Activated naive CD8-positive, alpha-beta T cell treated with anti-CD3 and anti-CD28 coated beads for 36 hours (primary cell): ENCODE measurements at places on chromosomes 1 and 21. TPM values are rescaled to one million over a fixed set of nuclear protein-coding genes. Genes with fewer than 3 reads are reported as not detected.

- peaks cover 31% of the 10 kb centered on the region for H3K4me1 ChIP-seq
- peaks cover 24% of the 10 kb centered on the region for H3K36me3 ChIP-seq
- DNase-seq: peak; percentile 58
- peak overlapping the region; percentile 82 for H3K27ac ChIP-seq
- H3K4me3 ChIP-seq: peak overlapping the region; percentile 83
These were observed 14.1 kb downstream of the ENTREP3 start for GRCh38 chr1:155241069-155241679.

DNA sequence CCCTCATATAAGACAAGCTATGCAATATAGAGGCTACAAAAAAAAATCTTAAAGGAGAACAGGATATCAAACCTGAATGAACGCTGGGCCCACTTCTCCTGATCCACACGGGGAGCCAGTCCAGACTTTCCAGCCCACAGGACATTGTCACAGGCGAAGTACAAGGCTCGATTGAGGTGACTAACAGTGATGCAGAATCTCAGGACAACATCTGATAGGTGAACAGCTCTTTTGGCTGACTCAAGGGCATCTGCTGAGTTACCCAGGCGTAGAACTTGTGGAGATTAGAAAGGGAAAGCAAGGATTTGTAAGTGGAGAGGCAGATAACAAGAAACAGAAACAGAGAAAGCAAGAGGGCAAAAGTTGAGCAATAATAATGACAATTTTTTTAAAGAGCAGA, 1.8 kb downstream of the PEX11B start:
- H3K27ac ChIP-seq: peak overlapping the region; percentile 74
- no peaks in the 10 kb centered on the region for H3K27me3 ChIP-seq
- peaks cover 40% of the 10 kb centered on the region for H3K4me1 ChIP-seq
- peak overlapping the region; percentile 77 for H3K4me3 ChIP-seq

KRTAP19-4 gene
- not detected for total RNA-seq

DNA sequence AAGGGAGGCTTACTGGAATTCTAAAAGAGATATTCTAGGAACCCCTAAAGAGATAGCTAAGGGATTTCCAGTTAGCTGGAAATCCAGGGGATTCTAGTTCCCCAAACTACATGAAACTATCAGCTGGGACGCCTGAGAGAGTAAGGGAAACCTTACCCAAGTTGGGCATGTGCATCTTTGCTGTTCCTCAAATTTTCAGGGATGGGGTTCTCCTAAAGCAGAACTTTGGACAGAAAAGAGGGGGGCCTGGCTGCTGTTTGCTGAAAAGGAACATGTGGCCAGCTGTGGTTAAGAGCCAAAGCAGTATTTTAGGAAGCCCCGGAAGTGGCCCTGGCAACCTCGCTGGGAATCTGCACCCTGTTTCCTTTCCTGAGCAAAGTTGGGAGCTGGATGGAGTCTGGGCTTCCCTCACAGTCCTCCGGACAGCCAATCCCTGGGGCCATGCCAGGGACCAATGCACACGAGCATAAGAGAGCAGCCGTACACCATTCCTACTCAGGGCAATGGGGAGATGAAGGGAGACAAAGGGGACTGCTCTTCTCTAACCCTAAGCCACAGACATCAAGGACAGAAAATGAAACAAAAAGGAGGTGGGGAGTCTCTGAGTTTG, 154.3 kb downstream of the PLXNA2 start:
- no peak for DNase-seq
- H3K4me3 ChIP-seq: no peak overlapping the region
- H3K27me3 ChIP-seq: no peaks in the 10 kb centered on the region
- H3K36me3 ChIP-seq: no peaks in the 10 kb centered on the region
- H3K27ac ChIP-seq: no peak overlapping the region
- peaks cover 30% of the 10 kb centered on the region for H3K4me1 ChIP-seq

KIF2C gene
- total RNA-seq: 65.0 TPM

DNA sequence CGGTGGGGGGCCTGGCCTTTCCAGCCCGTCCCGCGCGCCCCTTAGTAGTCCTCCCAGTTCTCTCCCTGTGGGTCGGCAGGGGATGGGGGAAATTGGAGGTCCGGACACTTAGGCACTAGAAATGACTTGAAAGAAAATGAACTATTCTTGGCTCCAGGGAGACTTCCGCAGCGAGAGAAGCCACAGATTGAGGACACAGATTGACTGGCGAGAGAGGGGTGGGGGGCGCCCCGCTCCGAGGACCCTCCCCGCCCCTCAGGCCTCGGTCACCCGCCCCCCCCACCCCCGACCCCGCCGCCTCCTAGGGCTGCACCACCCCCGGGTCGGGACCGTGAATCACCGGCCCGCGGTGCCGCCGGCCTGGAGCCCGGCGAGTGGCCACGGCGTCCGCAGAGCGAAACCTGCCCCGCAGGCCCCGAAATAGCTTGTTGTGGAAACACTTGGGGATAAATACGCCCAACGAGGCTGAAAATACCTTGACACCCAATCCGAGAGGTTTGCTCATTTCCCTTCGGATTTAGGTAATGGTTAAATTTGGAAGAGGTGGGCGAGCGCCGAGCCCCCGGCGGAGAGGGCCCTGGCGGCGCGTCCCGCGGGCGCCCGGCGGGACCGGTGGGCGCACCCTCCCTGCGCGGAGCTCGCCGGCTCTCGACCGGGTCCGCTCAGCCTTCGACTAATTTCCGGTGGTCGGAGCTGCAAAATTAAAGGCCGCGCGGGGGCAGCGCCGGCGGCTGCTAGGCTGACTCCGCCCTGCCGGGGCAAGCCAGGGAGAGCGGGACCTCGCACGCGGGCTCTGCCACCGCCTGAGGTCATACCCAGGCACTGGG, at the start of gene GFI1:
Gene GFI1, minus strand, starts transcription at position 675 of the 827 bp plus-strand sequence. CDS start 3,438 bp downstream, outside the sequence.
- H3K27ac ChIP-seq: peak within 1 kb of the TSS; percentile 98
- DNase-seq: peak; percentile 88
- peaks cover 19% of the 10 kb centered on the region for H3K4me1 ChIP-seq
- H3K4me3 ChIP-seq: peak within 1 kb of the TSS; percentile 94
- peaks cover 6% of the 10 kb centered on the region for H3K27me3 ChIP-seq
- H3K36me3 ChIP-seq: peaks cover 44% of the 10 kb centered on the region

RGL1 gene
- total RNA-seq: 1.6 TPM

- no peak for DNase-seq
- H3K27me3 ChIP-seq: peaks cover 5% of the 10 kb centered on the region
- no peaks in the 10 kb centered on the region for H3K36me3 ChIP-seq
- H3K4me3 ChIP-seq: no peak overlapping the region
These were observed 24.8 kb downstream of the GRIK3 start for GRCh38 chr1:37009521-37009920.

PLEKHN1 gene
- 1.3 TPM for total RNA-seq

CA6 gene
- 13.7 TPM for total RNA-seq

DNA sequence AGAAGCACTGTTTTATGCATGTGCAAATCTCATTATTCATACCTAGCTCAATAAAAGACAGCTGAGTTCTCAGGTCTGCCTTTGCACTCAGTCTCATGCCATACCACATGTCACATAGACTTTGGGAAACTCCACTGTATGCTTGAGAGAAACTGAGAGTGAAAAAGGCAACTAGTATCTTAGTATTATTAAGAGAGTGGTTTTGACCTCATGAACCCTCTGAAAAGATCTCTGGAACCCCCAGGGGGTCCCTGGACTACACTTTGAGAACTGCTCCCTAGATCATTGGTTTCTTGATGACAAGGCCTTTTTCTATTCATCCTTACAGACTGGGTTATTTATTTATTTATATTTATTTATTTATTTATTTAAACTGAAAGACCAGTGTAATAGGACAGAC, 3.7 kb upstream of the RHEX start:
- H3K36me3 ChIP-seq: no peaks in the 10 kb centered on the region
- peak; percentile 15 for DNase-seq
- H3K27me3 ChIP-seq: peaks cover 3% of the 10 kb centered on the region

LRRC3 gene
- total RNA-seq: 1.9 TPM
